ENCODE measurements at places on chromosomes 16 and 17.

DNA sequence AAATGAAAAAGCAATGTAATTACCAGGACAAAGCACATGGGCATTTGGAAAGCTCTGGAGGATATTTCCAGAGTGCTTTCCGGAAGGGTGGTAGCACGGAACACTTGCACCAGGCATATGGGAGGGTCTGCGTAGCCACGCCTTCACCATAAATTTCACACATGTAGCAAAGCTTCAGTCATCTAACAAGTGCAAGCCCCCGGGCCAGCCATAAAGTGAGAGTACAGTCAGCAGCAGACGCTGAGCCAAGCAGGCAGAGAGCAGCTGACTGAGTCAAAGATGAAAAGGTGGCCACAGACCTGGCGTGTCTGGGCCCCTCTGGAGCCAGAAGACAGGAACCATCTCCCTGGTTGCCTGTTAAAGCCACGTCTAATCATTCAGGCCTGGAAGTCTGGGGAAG, 130.6 kb downstream of the SEC14L1 start:
- no peak for DNase-seq

DNA sequence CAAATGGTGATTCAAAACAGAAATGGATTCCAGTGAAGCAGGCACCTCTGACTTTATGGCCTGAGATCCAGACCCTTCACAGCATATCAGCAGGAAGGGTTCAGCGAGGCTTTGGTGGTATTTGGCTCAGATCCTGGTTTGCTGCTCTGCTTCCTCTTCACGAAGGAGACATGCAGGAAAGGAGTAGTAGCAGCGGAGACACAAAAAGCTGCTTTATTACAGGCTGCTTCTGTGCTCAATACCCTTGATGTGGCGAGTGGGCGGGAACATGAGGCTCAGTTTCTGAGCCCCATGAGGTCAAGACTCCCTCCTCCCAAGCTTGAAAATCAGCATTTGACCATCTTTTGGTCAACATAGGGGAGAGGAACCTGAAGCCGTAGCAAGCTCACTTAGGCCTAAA, 213.3 kb upstream of the AXIN2 start:
- DNase-seq: no peak

DNA sequence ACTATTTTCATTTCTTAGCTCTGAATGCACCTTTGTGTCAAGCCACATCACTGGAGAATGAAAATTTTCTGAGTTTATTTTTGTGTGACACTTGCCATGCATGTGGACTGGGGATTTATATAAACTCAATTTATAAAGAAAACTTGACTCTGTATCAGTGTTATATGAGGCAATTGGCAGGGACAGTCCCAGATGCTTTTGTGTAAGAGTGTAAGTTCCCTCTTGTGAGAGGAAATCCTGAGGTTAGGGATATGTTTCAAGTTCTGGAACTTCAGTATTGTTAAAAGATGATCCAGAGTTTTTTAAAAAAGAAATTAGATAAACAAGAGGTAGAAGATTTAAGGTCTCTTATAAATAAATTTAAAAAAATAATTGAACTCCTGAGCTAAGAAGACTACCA, 10.9 kb upstream of the CCL8 start:
- DNase-seq: no peak

- DNase-seq: no peak
These were observed 22.8 kb downstream of the NUP85 start for GRCh38 chr17:75228305-75228704.

DNA sequence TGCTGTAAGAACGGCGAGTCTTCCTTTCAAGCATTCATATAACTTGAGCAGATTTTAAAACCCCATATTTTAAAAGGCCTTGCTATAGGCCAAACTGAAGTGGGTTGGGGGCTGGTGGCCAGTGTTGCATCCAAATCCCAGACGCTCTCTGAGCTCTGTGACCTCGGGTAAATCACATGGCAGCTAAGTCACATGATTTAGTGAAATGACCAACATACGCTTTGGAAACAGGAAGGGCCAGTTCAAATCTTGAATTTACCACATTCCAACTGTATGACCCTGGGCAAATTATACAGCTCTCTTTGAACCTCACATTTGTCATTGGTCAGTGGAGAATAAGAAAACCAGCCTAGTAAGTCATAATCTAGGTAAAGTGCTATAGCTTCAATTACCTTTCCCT, 519.3 kb downstream of the HAPSTR1 start:
- DNase-seq: no peak

GRCh38 chr16:4309833-4310266, 6.0 kb upstream of the GLIS2 start:
- DNase-seq: peak; percentile 86

- no peak for DNase-seq
These were observed 194.7 kb downstream of the SPECC1 start for GRCh38 chr17:20203761-20204263.

GRCh38 chr17:18224387-18225120, 881 bp upstream of the LLGL1 start:
- DNase-seq: peak; percentile 96

DNA sequence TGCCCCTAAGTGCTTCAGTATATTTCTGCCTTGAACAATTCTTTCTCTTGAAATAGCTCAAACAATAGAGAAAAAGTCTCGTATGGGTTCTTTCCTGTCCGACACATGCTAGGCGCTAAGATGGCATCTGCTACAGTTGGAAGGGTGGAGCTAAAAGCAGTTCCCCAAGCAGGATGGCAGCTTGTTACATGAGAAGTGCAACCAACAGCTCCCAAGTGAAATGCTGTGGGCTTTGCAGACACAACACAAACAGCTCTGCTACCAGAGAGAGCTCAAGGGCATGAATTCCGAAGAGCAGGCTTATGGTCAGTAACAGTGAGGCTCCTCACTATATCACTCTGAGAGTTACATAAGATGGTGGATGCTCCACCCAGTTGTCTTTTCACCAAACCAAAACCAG, 83.8 kb downstream of the VPS53 start:
- no peak for DNase-seq

DNA sequence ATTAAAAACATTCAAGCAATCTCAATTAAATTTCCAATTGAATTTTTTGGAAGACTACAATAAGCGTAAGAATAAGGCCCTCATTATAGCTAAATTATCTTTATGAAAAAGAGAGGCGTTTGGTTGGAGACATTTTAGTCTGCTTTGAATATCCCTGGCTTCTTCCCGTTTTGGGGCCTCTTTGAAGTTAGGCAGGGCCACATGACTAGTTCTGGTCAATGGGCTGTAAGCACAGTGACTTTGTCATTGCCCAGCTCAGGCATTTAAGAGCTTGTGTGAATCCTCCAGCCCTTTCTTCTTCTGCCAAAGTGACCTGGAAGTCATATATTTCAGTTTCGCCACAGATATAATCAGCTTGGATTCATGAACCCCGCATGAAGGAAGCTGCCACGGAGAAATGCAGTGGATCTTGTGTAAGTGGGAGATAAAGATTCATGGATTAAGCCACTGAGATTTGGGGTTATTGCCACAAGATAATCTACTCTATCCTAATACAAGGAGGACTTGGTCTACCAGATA, 21.7 kb upstream of the UBTF start:
- DNase-seq: no peak

GRCh38 chr16:69311533-69312387, 610 bp downstream of the VPS4A start:
- DNase-seq: no peak

GRCh38 chr16:55842369-55843104, 9.6 kb upstream of the CES1 start:
- DNase-seq: no peak

- peak; percentile 47 for DNase-seq
These were observed 43.7 kb downstream of the USP22 start for GRCh38 chr17:20999044-20999573.

GRCh38 chr17:13490427-13490826, 111.3 kb downstream of the HS3ST3A1 start:
- DNase-seq: no peak

- peak; percentile 73 for DNase-seq
These were observed 15.5 kb downstream of the SNX11 start for GRCh38 chr17:48123111-48123510.

DNA sequence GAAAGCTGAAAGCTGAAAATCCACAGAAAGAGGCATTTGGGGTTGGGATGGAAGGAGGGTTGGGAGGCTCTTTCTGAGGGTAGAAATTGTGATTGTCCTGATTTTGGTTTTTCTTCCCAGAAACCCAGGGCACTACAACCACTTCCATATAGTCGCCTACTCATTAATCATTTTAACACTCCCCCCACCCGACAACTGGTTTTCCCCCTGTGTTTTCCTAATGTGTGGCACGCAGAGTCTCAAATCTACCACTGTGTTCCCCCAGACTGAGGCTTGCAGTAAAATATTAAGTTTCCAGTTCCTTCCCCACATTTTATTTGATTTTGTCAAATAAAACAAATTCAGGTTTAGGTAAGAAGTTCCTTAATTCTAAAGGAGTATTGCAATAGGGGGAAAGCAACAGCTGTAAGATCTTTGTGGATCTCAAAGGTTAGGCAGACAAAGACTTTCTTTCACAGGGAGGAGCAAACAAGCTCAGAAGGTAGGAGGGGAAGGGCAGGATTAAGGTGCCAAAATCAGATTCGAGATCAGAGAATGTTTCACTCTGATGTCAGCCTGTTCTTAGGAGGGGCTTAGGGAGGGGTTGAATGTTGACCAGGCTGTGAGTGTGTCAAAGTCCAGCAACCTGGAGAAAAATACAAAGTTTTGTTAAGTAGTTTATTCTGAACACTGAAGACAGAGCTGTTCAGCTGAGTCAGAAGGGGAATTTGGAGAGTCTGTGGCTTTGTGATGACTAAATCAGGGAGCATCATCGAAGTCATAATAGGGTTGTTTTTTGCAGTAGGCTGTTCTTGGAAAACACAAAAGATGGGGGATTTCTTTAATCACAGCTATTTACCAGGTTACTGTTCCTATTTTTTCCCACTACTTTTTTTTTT, 3.6 kb downstream of the ZNF267 start:
- DNase-seq: no peak

GRCh38 chr17:75371981-75372380, 33.5 kb downstream of the GRB2 start:
- DNase-seq: no peak

GRCh38 chr16:73415286-73415685, 367.4 kb upstream of the ZFHX3 start:
- DNase-seq: no peak

- DNase-seq: no peak
These were observed 4.0 kb upstream of the MFAP4 start for GRCh38 chr17:19390951-19391350.

- DNase-seq: no peak
These were observed 4.7 kb upstream of the TGFB1I1 start for GRCh38 chr16:31467151-31467773.

DNA sequence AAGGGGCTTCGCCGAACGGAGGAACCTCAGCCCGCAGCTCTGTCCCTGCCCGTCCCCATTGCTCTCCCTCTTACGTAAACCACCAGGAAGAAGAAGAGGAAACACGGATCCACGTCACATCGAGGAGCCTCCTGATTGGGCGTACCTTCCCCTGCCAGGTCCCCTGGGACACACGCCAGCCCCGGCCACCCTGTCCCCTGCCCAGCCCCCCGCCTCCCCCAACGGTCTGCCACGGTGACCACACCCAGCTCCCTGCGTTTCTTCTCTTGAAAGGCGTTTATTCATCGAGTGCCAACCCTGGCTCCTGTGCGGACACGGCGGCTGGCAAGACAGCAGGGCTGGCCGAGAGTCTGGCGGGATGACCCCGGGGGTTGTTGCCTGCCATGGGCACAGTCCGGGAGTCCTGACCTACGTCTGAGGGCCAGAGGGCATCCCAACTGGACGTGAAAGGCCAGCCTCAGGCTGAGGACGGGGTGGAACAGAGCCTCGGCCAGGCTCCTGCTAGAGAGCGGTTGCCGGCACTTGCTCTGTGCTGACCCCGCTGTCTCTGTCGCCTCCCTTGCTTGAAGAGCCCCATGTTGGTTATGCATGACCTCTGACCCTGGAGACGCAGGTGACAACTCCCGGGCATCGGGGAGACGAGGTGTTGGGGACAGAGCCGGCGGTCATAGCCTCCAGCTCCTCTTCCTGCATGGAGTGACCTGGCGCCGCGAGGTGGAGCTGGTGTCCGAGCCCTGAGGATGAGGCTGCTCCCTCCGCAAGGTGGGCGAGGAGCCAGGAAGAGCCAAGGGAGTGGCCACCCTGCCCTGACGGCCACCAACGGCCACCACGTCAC, 40.5 kb upstream of the ACSF3 start:
- DNase-seq: no peak

- peak; percentile 78 for DNase-seq
These were observed 29.6 kb downstream of the SGSM2 start for GRCh38 chr17:2366747-2367494.

GRCh38 chr16:20839504-20839903, 33.2 kb downstream of the REXO5 start:
- no peak for DNase-seq

GRCh38 chr16:84913315-84913714, 93.5 kb downstream of the CRISPLD2 start:
- no peak for DNase-seq

DNA sequence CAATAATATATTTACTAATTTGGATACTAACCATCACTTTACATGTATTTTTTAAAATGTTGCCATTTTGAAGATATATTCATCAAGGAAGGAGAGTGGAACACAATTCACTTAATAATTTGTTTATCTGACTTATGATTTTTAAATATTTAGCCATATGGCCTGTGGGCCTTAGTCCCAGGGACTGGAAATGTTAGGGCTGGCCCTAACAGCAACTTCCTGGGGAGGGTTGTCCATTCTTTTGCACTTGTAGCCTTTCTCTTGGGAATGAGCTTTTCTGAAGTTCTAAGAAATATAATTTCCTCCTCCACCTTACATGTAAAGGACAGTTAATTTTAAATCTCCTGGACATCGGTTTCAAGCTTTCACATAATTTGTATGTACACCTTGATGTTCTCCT, 27.7 kb upstream of the WSB1 start:
- DNase-seq: no peak

DNA sequence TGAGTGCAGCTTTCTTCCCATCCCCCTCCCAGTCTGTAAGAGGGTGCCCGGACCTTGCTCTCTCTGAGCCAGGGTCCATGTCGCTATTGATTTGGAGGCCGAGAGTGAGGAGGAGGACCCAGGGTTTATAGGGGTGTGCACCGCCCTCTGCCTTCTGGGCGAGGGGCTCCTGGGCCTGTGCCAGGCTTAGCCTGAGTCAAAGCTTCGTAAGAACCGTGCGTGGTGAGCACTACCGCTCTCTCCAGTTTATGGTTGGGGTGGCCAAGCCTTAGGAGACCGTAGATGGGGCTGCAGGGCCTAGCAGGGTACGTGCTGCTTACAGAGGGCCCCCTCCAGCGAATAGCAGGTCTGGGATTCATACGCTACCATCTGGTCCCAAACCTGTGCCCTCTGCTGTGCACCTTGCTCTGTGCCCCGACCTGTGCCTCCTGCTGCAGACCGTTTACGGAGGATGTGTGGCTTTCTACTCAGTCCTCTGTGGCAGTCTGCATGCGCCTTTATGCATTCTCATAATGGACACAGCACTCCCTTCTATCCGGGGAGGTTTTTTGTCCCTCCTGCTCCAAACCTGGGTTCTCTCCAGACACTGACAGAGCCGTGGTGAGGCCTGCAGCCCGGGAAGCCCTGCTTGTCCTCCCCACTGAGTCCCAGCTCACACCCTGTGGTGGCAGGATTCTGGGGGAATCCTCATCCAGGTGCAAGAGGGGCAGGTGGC, 54.7 kb downstream of the PGS1 start:
- no peak for DNase-seq

Data from ecto neural progenitor cell (in vitro differentiated cells).